Epithelial cell of proximal tubule (primary cell): ENCODE measurements at places on chromosomes 2 and 18. TPM values are rescaled to one million over a fixed set of nuclear protein-coding genes. Genes with fewer than 3 reads are reported as not detected.
A peak's percentile ranks its signal among the peaks of the same experiment; 100 is the strongest.

- DNase-seq: no peak
These were observed 384.2 kb downstream of the DSC3 start for GRCh38 chr18:30658306-30658705.

DNA sequence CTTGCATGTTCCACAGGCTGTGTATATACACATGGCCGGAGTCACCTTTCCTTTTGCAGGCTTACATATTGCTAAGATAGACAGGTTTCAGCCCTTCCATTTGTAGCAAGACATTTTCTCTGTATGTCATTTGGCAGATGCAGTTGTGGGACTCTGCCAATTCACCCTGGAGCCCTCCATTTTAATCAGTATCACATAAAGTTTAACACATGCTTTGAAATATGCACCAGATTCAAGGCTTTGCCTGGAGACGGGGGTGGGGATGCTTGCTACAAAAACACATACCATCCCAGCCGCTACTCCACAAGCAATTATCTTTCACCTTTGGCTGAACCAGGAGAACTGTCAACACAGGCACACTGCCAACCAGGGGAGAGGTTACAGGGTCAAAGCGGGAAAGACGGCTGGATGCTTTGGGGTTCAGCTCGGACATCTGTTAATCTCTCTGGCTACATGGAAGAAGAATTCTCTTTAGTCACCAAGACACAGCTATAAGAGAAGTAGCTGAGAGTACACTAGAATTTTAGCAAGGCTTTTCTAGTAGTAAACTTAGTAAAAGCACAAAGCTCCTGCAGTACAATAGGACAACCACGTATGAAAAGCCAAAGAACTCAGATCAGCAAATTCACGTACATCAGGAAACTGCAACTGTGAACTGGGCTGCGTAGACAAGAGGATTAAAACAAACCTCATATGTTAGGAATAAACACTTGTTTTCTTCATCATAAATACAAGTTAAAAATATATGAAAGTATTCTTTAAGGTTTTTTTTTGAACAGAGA lies 130.9 kb downstream of the EXOC6B start:
- no peak for DNase-seq

DNA sequence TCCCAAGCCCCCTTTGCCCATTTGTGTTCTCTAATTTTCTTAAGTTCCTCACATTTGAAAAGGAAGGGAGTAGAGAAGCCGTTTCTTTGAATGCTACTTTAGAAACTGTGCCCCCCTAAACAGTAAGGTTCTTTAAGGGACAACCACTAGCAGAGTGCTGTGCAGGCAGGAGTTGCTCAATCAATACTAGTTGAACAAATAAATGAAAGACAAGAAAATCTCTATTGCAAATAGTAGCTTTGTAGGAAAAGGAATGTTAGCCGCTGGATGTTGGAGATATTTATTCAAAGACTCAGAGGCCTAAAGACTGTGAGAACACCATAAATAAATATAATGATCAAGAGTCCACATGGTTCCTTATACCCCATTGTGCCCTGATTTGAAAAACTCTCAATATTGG lies 119.8 kb upstream of the SMAD7 start:
- DNase-seq: no peak

DNA sequence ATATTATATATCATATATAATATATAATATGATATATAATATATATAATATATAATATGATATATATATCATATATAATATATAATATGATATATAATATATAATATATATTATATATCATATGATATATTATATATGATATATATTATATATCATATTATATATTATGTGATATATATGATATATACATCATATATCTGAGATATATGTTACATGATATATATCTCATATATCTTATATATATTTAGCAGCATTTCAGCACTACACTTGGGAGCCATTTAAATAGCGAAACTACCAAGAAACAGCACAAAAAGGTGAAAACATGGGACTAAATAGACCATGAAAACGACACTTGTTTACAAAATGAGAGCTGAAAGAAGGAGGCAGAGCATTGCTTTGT lies 37.3 kb downstream of the KCMF1 start:
- DNase-seq: no peak

- no peak for DNase-seq
These were observed 190.5 kb downstream of the LDLRAD4 start for GRCh38 chr18:13409026-13409425.

DNA sequence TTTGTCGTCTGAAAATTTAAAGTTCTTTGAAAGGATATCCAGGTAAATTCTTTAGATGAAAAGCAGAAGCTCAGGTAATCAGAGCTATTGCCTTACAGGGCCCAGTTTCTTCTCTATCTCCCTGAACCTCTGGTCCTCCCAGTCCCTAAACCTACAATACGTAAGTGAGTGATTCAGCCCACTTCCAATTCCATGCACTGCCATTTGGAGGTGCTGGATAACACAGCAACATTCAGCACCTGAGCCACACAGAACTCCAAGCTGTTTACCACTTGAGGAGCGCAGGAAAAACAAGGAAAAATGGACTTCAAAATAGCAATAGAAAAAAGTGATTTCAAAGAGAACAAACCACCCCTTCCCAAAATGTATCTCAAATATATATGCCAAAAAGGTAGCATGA lies 105.0 kb upstream of the DNAJC10 start:
- no peak for DNase-seq

Gene GKN2
- not detected in 2 replicates for total RNA-seq

GRCh38 chr2:10954416-10954815 lies 42.7 kb downstream of the KCNF1 start:
- DNase-seq: no peak

Gene BOK
- total RNA-seq: 76.7 and 83.3 TPM in 2 replicates

DNA sequence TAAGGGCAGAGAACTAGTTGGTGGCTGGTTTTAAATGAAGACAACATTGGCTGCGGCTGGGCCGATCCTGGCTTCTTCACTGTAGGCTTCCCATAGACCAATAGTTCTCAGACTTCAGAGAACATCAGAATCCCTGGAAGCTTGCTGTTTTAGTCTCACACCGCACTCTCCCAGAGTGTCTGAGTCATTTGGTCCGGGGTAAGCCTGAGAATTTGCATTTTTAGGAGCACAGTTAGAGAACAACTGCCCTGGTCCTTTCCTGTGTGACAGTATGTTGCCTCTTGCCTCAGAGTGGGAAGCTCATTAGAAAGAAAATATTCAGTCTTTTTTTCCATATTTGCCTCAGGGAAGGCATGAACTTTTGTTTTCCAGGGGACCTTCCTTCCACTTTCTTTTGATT lies 137.1 kb upstream of the GAREM1 start:
- no peak for DNase-seq

GRCh38 chr2:208248601-208249000 lies 6.3 kb downstream of the IDH1 start:
- DNase-seq: no peak

Gene COBLL1
- total RNA-seq: 28.8 and 33.0 TPM in 2 replicates

- DNase-seq: peak; percentile 48
These were observed 19.4 kb upstream of the PAX3 start for GRCh38 chr2:222318026-222318711.

- DNase-seq: no peak
These were observed 4.8 kb upstream of the IGFBP5 start for GRCh38 chr2:216700088-216700567.

- DNase-seq: no peak
These were observed 25.5 kb downstream of the VRK2 start for GRCh38 chr2:58072102-58072501.

Gene HJURP
- 56.9 and 64.9 TPM in 2 replicates for total RNA-seq
